ENCODE measurements at places on chromosomes 12 and 14.
A peak's percentile ranks its signal among the peaks of the same experiment; 100 is the strongest.

- DNase-seq, result no peak
Measured at GRCh38 chr12:3603576-3603975, 112.6 kb downstream of the PRMT8 start.

- DNase-seq, result no peak
Measured at GRCh38 chr12:113128802-113129663, 6.5 kb downstream of the RASAL1 start.

DNA sequence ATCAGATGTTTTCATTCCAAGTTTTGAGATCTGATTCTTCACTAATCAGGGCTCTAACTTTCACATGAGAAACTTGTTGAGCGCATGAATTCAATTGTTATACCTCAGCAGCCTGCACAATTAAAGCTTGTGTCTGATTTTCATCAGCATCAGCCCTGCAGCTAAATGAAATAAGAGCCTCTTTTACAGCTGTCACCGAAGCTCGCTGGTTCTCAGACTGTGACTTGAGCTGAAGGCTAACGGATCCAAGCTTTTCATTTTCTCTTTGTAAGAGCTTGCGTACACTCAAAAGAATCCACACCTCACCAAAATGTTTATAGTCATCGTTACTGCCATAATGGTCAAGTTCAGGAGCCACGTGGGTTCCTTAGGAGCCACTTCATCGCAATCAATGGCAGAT is 65.5 kb upstream of the BEGAIN start:
- no peak for DNase-seq

DNA sequence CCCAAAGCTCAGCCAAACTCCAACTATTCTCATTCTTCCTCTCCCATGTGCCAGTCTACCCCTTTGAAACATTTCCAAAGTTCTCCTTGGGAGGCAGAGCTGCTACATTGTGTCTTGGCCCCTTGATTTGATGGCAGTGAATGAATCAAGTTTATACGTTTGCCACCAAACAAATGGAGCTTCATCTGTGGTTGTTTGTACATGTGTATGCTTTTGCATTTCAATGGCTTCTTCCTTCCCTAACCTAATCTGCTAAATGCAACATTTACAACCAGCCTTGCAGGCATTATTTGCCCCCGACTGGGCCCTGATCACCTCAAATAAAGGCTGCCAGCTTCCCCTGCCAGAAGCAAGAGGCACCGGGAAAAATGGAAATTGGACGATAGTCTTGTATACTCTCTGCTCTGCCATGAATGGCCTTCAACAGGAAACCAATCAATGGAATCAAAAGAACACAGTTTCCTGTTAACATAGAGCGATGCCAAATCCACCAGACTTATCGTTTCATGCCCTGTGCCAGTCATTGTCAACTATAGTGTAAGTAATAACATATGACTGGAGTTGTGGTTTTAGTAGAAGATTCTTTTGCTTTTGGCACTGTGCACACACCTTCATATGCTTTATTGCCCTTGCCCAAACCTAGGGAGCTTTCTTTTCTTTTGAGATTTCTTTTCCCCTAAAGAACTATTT is 97.8 kb downstream of the TMEM30B start:
- DNase-seq, result no peak

DNA sequence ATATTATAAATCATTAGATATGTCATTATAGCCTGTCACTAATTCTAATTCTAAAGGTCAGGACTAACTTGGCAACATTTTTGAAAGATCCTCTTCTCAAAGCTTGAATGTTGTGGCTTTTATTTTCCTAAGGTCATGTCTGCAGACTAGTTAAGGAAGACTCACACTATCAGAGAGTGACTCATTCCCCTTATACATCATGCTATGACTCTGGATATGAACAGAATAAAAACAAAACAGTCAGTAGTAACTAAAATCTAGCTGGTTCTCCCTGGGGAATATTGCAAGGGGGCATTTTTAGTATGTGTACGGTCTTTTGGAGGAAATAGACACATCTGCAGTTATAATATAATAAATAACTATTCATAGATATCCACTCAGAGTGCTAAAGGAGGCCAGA is 170.6 kb downstream of the SLC2A13 start:
- DNase-seq, result no peak

GRCh38 chr14:93100100-93100499 is 15.6 kb downstream of the ITPK1 start:
- DNase-seq, result no peak

DNA sequence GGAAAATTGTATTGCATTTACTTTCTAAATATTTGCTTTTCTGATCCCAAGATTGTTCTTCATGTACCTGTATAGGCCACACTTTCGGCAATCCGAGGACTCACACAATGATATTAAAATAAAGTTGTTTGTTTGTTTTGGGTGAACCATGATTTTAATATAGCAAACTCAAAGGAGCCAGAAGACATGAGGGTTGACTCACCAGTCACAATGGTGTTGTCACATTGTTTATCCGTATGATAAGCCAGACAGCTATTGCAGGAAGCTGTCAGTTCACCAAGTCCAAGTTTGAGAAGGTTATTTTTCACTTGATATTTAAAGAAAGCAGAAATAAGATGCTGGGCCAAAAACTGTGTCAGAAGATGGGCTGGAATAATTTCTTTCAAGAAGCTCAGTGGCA is 67.1 kb upstream of the CPM start:
- no peak for DNase-seq

GRCh38 chr12:132698341-132698740 is 11.0 kb downstream of the PXMP2 start:
- DNase-seq, result no peak

- DNase-seq, result no peak
Measured at GRCh38 chr12:1346126-1346525, 248.3 kb downstream of the FBXL14 start.

DNA sequence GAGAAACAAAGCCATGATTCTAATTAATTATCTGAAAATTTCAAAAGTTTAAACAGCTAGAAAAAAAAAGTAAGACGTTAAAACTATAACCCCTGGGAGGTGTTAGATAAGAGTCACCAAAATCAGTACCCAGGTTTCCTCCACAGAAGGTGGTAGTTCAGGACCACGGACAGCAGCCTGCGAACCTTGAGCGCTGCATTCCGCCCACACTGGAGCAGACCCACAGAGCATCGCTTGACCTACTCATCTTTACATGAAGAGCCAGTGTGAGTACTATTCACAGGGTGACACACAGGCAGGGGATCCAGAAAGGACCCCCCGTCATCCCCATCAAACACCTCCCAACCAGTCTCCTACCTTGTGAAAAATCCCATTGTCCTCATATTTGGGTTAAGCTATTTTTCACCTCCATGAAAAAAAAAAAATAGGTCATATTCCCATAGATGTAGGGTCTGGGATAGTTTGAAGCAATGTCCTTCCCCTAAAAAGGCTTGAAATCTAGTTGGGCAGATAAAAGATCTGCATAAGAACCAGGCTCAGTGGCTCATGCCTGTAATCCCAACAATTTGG is 8.8 kb upstream of the CHGA start:
- peak; percentile 35 for DNase-seq

DNA sequence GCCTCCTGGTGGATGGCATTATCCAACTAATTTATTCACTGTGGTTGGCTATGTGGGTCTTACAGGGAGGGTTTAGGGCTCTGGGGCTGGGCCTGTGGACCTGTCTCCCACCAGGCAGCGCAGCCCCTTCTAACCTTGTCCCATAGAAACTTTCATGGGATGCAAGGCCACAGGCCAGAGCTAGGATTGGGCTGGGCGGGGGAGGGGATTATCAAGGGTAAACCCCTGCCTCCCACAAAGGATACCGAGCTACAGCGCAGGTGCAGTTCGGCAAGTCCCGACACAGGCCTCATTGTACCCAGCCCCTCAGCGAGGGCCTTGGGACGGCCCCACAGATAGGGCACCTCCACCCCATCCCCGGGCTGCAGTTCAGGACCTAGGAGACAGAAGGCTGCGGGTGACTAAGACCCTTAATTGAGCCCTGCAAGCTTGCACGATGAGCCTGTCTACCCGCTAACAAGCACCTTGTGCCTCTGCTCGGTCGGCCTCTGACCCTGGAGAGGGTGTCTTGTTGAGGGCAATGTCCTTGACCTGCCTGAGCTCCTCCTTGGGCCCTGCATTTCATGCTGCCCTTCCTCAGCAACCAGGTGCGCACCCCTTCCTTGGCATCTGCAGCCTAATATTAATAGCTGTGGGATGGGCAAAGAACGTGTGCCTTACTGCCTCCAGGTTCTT is 46.7 kb downstream of the PSMA6 start:
- DNase-seq, result no peak

GRCh38 chr14:69263364-69263763 is 3.4 kb downstream of the GALNT16 start:
- DNase-seq, result no peak

DNA sequence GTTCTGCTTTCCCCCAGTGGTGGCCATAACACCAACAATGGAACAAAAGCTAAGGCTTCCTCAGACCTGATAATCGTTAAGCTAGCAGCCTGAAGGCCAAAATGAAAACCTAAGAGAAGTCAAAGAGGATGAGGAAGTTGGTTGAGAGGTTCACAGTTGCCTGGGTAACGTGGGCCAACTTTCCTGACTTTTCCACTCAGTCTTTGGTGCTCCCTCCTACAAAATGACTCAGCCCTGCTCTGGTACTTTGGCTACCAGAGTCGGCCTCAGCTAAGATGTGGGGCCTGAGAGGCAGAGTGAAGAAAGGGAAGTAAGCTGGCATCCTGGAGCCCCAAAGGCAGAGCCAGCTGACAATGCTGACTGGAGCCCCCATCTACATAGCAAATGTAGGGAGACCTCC is 14.9 kb upstream of the FKBP11 start:
- no peak for DNase-seq

GRCh38 chr14:46048127-46048526 is 603.5 kb downstream of the RPL10L start:
- no peak for DNase-seq

DNA sequence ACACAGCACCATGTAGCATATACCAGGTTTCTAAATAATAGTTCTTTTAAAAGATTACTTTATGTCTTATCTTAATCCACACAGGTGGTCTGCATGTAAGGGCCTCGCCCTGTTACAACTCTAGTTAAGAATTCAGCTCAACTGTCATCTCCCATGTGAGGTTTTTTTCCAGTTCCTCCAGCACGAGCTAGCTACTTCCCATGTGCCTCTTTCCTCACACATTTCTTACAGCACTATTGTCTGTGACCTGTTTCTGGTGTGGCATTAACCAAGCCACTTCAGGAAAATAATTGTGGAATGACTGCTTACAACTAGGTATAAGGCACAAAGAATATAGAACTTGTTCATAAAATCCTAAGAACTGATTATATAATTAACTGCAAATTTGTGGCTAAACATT is 65.5 kb downstream of the SH2B3 start:
- no peak for DNase-seq

- DNase-seq, result no peak
Measured at GRCh38 chr14:104957146-104958113, 20.7 kb downstream of the AHNAK2 start.

DNA sequence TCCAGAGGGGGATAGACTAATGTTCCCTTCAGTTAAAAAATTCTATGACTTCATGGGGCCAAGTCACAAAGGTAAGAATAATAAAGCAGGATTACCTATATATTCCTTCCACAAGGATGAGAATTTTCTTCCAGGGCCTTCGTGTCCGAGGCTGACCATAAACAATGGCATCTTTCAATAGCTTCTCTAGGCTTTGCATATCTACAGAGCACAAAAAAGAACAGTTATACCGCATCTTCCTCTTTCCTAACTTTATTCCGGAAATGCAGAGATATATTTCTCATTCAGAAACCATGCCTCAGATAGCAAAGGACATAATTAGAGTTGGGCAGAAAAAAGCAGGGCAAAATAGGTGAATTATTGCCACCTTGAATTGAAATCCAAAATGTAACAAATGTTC is 58.3 kb upstream of the ISM2 start:
- no peak for DNase-seq

DNA sequence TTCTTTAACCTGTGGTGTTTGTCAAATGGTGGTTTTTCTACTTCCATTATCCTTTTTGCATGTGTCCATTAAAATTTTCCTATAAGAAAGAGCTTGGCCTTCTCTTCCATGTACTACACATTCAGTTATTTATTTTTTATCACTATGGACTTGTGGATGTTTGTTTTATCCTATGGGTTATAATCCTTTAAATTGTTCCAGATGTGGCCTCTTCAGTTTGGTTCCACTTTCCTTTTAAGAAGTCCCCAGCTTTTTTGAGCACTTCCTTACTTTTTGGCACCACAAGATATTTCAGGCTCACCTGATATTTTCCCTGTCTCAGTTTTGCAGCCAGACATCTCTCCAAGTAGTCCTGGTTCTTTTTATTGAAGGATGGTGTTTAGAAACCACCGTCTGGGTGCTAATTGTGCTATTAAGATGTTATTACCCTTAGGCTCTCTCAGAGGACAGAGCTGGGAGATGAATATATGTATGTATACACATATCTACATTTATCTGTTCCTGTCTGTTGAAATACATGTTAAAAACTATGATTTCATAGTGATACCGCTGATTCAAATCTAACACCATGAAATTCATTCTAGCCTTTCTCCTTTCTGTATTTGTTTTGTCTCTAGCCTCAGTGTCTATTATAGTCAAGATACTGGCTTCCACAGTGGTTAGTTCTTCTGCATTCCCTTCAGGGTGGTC is 408.5 kb upstream of the RGS6 start:
- no peak for DNase-seq

DNA sequence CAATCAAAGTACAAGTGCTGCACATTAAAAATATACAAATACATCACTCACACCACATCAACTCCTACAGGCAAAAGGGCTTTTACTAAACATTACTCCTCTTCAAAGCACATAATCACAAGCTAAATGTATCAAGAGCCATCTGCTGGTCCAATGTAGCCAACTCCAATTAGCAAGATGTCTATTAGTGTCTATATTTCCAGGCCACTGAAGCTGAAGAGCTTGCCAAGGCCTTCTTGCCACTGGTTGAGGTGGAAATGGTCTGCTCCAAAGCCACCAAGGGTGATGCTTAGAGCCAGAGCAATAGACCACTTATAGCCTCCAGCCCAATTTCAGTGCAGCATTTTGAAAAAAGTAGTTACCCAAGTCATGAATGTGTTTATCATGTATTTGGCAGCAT is 54.4 kb downstream of the RASSF9 start:
- DNase-seq, result no peak

- no peak for DNase-seq
Measured at GRCh38 chr14:27236601-27237000, 638.8 kb upstream of the NOVA1 start.

DNA sequence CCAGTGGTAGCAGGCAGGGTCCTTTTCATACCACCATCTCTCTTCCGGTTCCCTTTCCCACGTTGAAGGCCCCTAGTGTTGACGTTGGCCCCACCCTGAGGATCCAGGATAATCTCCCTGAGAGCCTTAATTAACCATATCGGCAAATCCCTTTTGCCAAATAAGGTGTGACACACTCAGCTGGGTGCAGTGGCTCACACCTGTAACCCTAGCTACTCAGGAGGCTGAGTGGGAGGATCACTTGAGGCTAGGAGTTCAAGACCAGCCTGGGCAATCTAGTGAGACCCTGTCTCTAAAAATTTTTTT is 2.8 kb upstream of the TMEM119 start:
- no peak for DNase-seq
